ENCODE measurements at places on chromosomes 3 and 15. TPM values are rescaled to one million over a fixed set of nuclear protein-coding genes. Genes with fewer than 3 reads are reported as not detected.

DNA sequence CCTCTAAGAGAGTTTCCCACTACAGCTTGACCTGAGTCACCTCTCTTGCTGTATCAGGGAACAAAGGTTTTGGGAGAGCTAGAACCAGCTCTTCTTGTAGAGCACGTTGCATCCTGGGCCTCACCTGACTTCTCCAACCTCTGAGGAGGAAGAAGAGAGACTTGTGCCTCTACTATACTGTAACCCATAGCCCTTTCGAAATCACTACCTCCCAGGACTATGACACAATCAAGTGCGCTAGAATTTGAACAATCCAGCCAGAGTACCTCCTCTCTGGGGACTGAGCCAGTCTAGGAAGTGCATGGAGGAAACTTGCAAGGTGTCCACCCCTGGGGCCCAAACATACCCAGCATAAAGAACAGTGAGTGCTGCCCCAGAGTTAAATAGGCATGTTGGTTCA, 192.8 kb upstream of the BHLHE40 start:
- no peak for DNase-seq

- no peak for DNase-seq
These were observed 109.9 kb upstream of the SYNPR start for GRCh38 chr3:63168179-63168578.

DNA sequence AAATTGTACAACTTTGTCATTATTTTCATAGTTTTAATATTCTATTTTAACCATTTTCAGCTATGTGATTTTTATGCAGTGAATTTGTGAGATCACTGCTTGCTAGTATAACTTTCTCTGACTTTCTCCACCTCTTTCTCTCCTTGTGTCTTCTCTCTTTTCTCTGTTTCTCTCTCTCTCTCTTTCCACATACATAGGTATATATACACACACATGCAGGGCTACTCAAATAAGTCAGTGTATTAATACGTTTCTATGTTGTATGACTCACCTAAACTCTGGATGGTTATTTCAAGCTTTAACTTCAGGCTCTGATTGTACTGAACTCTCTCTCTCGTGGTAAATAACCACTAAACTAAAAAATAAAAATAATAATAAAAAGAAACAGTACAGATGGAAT, 1389.3 kb upstream of the ALCAM start:
- DNase-seq, result no peak

DNA sequence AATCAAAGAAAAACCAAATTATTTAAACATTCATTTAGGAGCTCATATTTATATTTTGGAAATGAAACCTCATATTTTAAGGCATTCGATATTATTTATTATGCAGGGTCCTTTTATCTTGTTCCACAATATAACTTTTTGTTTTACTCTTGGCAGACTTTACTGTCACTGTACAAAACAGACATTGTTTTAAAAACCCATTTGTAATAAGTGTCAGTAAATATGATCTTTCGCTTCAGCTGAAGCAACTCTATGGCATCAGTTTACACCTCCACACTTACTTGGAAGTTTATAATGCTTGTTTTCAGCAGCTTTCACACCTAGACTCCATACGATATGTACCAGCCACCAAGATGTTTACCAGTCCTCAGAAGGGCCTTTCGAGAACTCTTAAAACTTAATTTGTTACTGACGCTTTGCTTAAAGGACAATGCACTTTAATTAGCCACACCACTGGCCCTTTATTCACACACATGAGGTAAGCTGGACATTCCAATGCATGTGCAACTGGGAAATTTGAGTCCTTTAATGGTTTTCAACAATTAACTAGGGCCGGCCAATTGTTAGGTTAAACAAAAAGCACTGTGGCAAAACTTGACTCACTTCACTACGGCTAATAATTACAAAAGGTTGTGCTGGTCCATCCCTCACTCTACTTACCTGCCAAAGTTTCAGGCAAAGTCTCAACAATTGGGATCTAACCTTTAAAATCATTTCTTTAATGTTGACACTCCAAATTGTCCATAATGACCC, 16.7 kb downstream of the WWTR1 start:
- no peak for DNase-seq

DNA sequence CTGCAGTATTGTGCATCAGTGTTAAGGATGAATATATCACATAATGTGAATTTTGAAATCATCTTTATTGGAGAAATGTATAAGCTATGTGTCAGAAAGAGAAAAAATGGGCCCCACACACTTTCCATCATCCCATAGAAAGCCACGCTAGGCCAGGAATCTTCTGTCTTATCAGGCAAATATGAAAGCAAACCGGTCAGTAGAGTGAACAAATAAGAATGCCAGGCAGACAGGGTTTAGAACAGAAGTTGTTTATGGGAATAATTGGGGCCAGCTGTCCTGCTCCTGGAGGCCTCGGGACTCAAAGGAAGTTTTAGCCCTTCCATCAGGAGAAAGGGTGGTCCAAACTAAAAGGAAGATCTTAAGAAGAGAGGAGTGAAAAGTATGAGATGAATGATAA, 39.5 kb downstream of the ZNF280D start:
- DNase-seq, result no peak

- no peak for DNase-seq
These were observed 102.8 kb upstream of the TBC1D5 start for GRCh38 chr3:17845026-17845812.

- DNase-seq, result no peak
These were observed 85.4 kb upstream of the SUCLG2 start for GRCh38 chr3:67739851-67740250.

DNA sequence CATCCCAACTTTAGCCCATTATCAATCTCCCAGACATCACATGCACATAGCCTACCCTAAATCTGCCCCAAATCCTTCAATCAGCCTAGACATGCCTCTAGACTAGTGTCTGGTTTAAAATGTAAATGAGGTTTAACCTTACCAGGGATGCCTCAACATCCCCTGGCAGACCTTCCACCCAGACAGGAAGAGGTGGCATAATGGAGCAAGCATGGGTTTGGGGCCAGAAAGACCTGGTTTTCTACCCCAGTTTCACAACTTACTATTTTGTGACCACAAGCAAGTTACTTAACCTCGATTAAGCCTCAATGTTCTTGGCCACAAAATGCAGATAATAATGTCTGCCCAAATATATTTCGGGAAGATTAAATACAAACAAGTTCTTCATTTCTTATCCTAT, 28.3 kb upstream of the THBS1 start:
- no peak for DNase-seq

Gene OXNAD1
- 7.3 TPM for polyA plus RNA-seq

Gene TLR9
- not detected for polyA plus RNA-seq

Gene CORO2B
- polyA plus RNA-seq, result 1.2 TPM
